ENCODE measurements at places on chromosomes 4 and X.

- no peak for DNase-seq
Measured at GRCh38 chr4:79904331-79904730, 168.7 kb downstream of the ANTXR2 start.

DNA sequence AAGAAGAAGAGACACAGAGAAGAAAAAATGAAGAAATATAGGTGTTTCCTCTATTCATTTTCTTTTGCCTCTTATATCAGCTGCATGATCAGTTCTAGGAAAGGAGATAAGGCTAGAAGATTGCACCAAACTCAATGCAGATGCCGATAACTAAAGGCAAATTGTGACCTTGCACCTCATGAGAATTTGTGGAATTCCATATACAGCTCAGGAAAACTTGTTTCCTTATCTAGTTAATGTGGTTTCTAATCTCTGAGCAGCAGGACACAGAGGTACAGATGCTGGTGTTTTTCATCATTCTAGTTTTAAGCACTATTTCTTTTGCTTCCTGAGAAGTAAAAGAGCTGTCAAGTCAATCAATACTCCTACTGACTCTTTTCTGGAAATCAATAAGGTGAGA is 104.6 kb upstream of the NWD2 start:
- DNase-seq, result no peak

DNA sequence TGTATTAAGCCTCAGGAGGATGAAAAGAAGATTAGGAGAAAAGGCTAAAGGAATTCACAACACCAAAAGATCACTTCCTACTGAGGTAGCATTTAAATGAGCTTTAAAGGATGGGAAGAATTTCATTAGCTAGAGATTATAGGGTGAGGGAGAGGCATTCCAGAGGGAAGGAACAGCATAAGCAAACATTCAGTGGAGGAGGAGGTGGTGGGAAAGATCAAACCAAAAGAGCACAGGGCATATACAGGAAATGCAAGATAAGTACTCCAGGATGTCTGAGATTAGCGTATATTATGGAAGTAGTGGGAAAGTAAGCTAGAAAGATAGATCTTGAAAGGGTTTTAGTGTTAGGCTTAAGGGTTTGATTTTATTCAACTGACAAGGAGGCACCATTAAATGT is 84.8 kb downstream of the COL4A6 start:
- DNase-seq, result no peak

DNA sequence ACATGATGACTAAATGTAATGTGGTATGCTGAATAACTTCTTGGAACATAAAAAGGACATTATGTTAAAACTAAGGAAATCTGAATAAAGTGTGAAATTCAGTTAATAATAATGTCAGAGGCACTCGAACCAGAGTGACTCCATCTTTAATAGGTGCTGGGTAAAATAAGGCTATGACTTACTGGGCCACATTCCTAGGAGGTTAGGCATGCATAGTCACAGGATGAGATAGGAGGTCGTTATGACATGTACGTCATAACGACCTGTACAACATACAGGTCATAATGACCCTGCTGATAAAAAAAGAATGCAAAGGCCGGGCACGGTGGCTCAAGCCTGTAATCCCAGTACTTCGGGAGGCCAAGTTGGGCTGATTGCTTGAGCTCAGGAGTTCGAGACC is 28.9 kb upstream of the OPHN1 start:
- DNase-seq, result no peak

GRCh38 chr4:127416115-127416514 is 216.6 kb upstream of the INTU start:
- no peak for DNase-seq

GRCh38 chr4:1049591-1049905 is 38.1 kb downstream of the FGFRL1 start:
- peak; percentile 51 for DNase-seq

GRCh38 chr4:3436798-3437581 is 4.8 kb upstream of the HGFAC start:
- no peak for DNase-seq

DNA sequence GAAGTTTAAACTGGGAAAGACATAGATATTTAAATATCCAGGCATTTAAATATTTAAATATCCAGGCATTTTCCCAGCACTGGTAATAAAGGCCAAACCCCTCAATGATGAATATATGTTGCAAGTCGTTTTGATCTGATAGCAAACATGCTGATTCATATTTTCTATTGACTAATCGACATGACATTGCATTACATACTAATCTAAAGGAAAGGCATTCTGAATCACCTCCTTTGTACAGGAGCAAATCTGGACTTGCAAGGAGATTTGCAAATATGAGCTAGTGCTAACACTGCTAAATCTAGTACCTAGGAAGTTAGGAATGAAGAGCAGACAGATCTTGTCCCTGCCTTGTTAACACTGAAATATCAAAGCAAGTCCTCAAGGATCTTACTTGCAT is 207.3 kb downstream of the SLC7A11 start:
- DNase-seq, result no peak

- DNase-seq, result no peak
Measured at GRCh38 chr4:48968814-48969213, 17.3 kb upstream of the CWH43 start.

- no peak for DNase-seq
Measured at GRCh38 chrX:45584717-45585116, 384.0 kb upstream of the DIPK2B start.

DNA sequence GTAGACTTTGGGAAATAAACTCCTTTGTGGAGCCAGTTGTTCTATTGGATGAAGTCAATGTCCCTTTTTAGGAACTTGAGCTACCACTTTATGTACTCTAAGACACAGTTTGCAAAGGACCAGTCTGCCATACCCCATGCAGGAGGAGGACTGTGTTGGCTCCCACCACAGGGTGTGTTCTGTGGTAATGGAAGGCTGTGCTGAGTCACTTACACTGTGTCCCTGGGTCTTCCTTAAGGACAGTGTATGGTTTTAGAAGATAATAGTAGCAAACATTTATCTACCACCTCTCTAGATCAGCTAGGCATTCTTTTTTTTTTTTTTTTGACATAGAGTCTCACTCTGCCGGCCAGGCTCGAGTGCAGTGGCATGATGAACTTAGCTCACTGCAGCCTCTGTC is 184.0 kb upstream of the PGRMC2 start:
- no peak for DNase-seq

DNA sequence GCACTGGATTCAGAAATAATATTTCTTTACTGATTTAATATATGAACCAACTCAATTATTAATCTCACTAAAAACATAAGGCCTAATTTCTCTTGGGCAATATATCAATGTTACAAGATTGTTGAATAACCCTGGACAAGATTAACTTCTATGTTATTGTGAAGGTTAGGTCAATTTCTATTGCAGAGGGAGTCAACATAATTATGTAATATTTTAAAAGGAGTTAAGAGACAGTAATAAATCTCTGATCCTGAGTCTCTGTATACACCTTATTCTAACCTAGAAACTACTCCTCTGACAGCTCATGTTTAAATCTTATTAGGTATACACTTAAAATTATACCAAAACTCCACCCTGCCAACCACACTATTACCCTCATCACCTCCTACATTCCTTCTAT is 15.1 kb upstream of the GPRIN3 start:
- DNase-seq, result no peak

DNA sequence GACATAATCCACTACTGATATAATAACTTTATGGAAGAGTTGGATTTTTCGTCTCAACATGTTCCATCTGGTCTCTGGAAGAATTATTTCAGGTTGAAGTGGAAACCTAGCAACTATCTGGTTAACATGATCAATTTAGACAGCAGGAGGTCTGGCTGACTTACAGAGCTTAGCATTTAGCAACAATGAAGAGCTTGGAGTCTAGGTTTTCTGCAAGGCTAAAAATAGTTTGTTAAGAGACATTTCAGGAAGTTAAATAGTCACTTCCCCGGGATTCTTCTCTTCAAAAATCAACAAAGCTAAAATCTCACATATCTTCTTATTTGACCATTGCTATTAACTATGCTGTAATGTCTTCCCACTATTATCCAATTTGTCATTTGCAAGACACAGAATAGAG is 418.6 kb upstream of the DIPK2B start:
- no peak for DNase-seq

- no peak for DNase-seq
Measured at GRCh38 chrX:37371578-37371991, 22.4 kb downstream of the PRRG1 start.

- no peak for DNase-seq
Measured at GRCh38 chr4:2572866-2573265, 36.4 kb downstream of the FAM193A start.

DNA sequence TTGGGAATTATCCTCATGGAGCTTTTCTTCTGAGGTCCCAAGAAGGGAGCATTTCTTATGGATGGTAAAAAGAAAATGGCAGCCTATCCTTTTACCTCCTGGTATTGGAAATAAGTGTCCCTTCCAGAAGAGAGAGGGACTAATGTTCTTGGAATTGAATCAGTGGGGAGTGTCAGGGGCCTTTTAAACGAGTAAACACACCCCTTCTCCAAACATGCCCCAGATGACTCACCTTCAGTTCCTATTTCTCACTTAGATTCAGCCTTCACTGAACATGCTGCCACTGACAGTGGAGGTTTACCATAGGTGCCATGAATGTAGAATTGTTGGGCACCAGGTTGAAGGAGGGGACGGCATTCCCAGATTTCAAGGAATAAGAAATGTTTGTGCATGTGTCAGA is 19.0 kb downstream of the MAGEC2 start:
- no peak for DNase-seq

- no peak for DNase-seq
Measured at GRCh38 chr4:57492251-57492878, 382.2 kb upstream of the IGFBP7 start.

GRCh38 chr4:169048868-169049414 is 38.9 kb upstream of the CBR4 start:
- no peak for DNase-seq

DNA sequence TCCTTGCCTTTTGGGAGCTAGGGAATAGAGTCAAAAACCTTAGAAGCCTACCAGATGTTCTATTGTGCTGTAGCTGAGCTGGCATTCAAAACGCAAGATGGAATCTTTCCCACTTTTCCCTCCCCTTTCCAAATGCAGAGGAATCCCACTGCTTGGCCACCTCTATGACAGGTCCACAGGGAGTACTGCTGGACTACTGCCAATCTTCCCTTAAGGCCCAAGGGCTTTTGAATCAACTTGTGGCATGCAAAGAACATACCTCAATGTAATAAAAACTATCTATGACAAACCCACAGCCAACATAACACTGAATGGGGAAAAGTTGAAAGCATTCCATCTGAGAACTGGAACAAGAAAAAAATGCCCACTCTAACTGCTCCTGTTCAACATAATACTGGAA is 139.2 kb upstream of the AGTR2 start:
- DNase-seq, result no peak

DNA sequence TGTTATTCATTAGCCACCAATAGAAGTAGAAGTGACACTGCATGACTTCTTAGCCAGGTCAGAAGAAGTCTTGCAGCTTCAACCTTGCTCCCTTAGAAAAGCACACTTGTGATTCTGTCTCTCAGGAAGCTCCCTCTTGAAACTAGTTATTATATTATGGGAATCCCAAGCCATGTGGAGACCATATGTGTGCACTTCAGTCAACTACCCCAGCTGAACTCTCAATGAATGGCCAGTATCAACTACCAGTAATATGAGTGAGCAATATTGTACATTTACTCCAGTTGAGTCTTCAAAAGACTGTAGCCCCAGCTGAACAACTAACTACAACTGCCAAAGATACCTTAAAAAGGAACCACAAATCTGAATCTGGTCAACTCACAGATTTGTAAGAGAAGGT is 77.1 kb upstream of the GABRA3 start:
- no peak for DNase-seq

DNA sequence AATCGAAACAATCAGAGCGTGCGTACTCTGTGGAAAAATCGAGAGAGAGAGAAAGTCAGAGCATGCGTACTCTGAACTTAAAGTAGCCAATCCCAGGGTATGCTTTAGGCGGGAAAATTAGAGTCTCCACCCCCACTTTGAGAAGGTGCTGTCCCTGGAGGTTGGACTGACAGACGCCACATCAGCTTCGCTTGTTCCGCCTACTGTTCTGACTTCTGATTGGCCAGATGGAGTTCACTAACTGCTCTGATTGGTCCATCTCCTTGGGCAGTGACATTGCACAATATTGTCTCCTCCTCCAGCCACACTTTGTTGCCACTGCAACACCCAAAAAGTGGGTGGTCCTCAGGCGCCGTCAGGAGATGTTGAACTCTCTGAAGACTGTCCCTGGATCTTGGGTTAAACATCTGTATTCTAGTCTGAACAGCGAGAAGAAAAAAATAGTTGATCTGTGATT is at the start of gene SSX5:
SSX5 (minus strand) TSS at position 51 of the 457 bp plus-strand sequence. CDS start 1,437 bp downstream, outside the sequence.
- DNase-seq, result no peak

- no peak for DNase-seq
Measured at GRCh38 chr4:55124322-55125076, 896 bp downstream of the KDR start.

GRCh38 chr4:124713185-124713592 is 657 bp upstream of the ANKRD50 start:
- DNase-seq, result peak; percentile 76

GRCh38 chr4:153335665-153336064 is 8.8 kb upstream of the MND1 start:
- no peak for DNase-seq

GRCh38 chrX:68114573-68115129 is 318.6 kb downstream of the OPHN1 start:
- DNase-seq, result no peak

DNA sequence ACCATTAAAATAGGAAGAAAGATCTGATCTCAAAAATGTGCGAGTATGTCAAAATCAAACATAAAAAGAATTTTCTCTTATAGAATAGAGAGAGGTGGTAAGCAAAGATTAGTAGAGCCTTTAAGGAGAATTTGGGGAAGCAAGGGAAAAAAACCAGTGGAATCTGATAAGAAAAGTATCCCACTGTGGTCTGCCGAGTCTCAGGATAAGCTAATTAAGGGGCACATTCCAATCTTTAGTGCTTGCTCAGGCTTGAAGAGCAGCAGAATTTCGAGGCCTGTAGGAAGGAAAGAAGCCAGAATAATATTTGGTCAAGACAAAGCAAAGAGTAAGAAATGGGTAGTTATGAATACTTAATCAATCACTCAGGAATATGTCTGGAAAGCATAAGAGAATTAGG is 13.0 kb downstream of the STATH start:
- DNase-seq, result no peak

GRCh38 chr4:140047017-140047640 is 106.9 kb downstream of the MAML3 start:
- no peak for DNase-seq

GRCh38 chr4:87025614-87026041 is 90.8 kb downstream of the AFF1 start:
- DNase-seq, result no peak

GRCh38 chrX:802846-803245 is 172.3 kb downstream of the SHOX start:
- no peak for DNase-seq
